ENCODE measurements at places on chromosomes 7 and 10.

DNA sequence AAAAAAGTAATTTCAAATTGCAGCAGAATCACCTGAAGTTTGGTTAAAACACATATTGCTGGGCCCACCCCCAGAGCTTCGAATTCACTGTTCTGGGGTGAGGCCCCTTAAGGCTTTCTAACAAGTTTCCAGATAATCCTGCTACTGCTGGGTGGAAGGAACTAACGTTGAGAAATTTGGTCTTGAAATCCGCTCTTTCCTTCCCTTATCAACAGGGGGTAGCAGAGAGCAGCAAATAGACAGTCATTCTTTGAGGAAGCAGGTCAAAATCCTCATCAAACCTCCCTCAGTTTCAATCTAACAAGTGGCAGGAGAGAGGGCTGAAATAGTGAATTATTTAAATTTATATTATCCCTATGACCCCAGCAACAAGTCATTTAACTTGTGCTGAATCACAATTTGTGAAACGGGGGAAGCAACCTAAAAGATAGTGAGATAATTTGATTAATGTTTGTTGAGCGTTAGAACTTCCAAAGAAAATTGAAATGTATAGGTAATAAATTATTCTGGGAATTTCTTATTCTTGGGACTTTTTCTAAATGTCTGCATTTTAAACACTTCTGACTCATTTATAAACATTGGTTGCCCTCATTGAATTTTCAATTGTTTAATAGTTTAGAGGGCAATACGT is 21.7 kb upstream of the MALSU1 start:
- DNase-seq, result peak; percentile 53

- DNase-seq, result no peak
Observed at GRCh38 chr7:20577441-20578071, 37.9 kb upstream of the ABCB5 start.

DNA sequence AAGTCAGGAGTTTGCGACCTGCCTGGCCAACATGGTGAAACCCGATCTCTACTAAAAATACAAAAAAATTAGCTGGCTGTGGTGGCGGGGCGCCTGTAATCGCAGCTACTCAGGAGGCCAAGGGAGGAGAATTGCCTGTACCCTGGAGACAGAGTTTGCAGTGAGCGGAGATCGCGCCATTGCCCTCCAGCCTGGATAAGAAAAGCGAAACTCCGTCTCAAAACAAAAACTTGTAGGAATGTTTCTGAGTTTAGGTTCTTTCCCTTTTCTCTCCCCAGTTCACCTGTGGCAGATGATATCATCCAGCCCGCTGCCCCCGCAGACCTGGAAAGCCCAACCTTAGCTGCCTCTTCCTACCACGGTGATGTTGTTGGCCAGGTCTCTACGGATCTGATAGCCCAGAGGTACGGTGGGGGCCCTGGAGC is 138.8 kb upstream of the BTBD16 start:
- no peak for DNase-seq

GRCh38 chr7:4675771-4676367 is 6.2 kb upstream of the FOXK1 start:
- DNase-seq, result no peak

GRCh38 chr10:57102236-57102635 is 741.2 kb upstream of the ZWINT start:
- no peak for DNase-seq

- DNase-seq, result no peak
Observed at GRCh38 chr10:92430103-92430502, 139.1 kb downstream of the MARCHF5 start.

DNA sequence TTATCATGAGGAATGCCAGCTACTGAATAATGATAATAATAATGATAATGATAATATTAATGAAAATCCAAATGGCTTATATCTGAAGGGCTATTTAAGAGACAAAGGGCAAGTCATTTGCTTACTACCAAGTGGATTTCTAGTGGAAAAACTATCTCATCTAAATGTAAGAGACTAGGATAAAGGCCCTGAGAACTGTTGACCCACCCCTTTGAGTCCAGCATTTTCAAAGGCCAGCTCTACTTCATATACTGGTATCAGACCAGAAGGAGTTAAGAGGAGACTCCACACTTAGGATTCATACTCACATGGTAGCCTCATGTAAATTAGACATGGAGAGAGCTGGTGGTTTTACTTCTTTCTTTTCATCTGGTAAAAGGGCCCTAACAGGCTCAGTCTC is 76.0 kb downstream of the PHYHIPL start:
- DNase-seq, result no peak

- no peak for DNase-seq
Observed at GRCh38 chr10:100970914-100971811, 1.9 kb downstream of the SEMA4G start.

GRCh38 chr7:154975984-154976383 is 26.9 kb downstream of the PAXIP1 start:
- no peak for DNase-seq

GRCh38 chr10:110207011-110207804 is at the start of gene MXI1:
Gene MXI1, plus strand, starts transcription at chr10:110207605. Its CDS starts 204 bp downstream, at chr10:110207809.
- peak; percentile 77 for DNase-seq

DNA sequence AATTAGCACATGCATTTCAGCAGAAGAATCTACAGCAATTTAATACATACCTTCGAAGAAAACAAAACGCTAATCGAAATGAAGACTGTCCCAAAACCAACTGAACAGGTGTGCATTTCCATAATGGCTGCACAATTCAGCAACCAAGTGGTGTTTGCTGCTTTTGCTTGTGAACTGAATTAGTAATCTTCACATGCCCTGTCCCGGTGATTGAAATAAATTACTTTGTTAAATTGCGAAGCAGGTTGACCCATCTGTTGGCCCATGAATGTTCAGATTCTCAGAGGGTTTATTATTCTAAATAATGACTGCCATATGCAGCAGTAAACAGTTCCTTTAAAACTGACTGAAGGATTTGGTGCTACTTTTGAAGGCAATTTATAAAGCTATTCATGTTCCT is 445.2 kb upstream of the NFE2L3 start:
- DNase-seq, result no peak

DNA sequence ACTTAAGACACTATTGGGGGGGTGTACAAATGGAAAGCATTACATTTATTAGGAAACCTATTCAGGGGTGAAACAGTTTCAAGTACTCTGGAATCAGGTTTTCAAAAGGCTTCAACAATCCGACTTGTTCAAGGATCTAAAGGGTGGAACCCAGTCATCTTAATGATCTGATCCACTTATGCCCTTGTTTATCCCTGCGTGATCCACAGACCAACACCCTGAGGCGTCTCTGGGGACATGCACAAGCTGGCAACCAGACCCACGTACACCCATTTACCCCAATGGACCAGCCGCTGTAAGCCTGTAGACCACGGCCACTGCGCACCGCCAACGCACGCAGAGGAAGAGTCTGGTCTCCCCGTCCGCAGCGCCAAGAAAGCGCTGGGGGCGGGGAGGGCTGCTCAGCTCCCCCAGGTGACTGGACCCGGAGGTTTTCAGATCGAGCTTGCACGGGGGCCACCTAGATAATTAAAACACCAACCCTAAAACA is 13.4 kb downstream of the HNRNPF start:
- DNase-seq, result no peak

GRCh38 chr7:34133983-34134782 is 228.8 kb downstream of the BMPER start:
- peak; percentile 88 for DNase-seq

- no peak for DNase-seq
Observed at GRCh38 chr7:18268571-18268970, 227.0 kb upstream of the HDAC9 start.

- no peak for DNase-seq
Observed at GRCh38 chr7:45699726-45700390, 125.7 kb downstream of the ADCY1 start.

DNA sequence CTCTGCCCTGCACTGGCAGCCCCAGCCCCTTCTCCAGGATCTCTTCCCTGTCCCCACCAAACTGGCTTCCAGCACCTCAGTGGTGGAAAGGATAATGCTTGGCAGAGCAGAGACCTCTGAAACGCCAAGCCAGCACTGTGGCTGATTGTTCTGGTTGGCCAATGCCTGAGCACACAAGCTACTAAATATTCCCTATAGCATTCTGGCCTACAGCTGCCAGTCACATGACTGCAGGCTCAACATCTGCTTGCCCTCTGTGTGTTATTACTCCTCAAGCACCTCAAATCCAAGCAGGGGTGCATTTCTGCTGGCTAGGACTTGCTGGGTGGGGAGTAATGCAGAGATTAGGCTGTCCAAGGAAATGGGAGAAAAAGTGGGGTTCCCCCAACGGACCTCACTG is 6.1 kb downstream of the TBATA start:
- no peak for DNase-seq

- no peak for DNase-seq
Observed at GRCh38 chr10:25858076-25858475, 76.0 kb upstream of the MYO3A start.

DNA sequence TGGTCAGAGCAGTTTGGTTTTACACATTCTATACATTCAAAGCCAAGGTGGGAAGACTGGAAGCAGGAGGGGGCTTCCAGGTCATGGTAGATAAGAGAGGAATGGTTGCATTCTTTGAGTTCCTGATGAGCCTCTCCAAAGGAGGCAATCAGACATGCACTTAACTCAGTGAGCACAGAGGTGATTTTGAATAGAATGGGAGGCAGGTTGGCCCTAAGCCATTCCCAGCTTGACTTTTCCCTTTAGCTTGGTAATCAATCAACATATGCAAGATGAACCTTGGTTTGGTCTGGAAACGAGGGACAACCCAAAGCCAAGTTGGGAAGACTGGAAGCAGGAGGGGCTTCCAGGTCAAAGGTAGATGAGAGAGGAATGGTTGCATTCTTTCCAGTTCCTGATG is 31.4 kb downstream of the TCERG1L start:
- no peak for DNase-seq

Data from T47D (cell line).